Activated CD4-positive, alpha-beta T cell treated with anti-CD3 and anti-CD28 coated beads, Interleukin-2, amount 50 U/mL, for 4 hours (primary cell): ENCODE measurements at places on chromosomes 3 and 15.

DNA sequence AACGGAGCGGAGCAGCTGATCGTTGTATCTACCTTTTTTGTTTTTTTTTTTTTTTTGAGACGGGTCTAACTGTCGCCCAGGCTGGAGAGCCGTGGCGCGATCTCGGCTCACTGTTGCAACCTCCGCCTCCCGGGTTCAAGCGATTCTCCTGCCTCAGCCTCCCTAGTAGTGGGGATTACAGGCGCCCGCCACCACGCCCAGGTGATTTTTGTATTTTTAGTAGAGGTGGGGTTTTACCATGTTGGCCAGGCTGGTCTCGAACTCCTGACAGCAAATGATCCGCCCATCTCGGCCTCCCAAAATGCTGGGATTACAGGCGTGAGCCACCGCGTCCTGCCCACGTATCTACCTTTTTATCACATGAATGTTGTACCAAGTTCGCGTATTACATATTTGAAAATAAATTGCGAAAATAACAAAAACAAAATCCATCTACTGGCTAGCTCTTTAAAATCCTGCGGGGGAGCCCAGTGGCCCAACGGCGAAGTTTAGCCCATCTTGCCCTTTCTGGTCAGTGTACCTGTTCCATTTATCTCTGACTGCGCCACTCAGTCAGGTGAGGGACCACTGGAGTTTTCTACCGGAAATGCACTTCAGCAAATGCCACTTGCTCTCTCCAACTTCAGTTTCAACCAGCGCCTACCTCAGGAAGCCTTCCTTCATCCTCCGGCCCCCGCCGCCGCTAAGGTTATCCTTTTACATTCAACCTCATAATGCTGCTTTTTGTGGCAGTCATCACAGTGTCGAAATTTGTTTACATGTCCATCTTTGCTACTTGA lies 1.2 kb upstream of the EIF3J start:
- DNase-seq: no peak

DNA sequence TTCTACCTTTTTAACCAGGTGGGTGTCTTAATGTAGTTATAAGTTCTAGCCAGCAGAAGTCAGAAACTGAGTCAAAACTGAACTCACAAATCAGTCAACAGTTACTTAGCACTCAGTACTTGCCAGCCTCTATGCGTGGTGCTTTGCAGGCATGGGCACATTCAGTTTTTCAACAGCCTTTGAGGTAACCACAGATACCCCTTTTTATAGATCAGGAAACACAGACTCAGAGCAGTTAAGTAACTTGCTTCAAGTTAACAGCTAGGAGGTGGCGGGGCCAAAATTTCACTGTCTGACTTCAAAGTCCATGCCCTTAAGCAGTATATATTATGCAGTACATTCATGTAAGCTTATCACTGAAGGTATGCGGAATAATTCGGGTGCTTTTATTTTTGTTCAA lies 139.4 kb downstream of the FHIT start:
- no peak for DNase-seq

- DNase-seq: no peak
Observed at GRCh38 chr15:27573805-27574485, 525.2 kb downstream of the OCA2 start.

DNA sequence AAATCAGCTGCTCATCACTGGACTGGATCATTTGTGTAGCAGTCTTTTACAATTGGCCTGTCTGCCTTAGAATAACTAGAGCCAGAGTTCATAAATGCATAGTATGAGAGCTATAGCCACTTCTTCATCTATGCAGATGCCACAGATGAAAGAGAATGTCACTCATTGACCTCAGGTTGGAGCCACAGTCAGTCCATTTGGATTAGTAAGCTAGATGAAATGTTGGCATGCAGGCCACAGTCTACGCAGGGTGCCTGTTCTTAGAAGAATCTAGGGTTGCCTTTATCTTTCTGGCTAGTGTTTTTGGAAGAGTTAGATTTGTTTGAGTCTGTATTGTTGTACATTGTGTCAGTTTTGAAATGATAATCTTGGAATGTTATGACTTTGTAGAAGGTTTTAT lies 25.4 kb upstream of the EDEM1 start:
- DNase-seq: no peak

- no peak for DNase-seq
Observed at GRCh38 chr3:154013736-154014135, 107.5 kb upstream of the ARHGEF26 start.

GRCh38 chr3:9198899-9199335 lies 50.5 kb downstream of the SRGAP3 start:
- no peak for DNase-seq

DNA sequence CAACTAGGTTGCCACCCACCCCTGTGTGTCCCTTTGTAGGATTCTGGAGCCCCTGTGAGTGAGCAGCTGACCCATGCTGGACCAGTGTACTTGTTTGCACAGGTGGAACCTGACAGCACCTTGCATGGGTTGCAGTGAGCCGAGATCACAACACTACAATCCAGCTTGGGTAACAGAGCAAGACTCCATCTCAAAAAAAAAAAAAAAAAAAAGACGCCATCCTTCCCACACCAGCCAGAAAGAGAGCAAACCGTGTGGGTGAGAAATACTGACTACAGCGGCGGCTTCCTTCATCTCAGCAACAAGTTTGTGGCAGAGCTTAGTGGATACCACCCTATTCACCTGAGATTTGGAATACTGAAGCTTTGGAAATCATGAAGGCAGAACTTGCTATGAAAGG lies 746 bp upstream of the CD80 start:
- DNase-seq: no peak

GRCh38 chr3:144343343-144343742 lies 371.7 kb downstream of the DIPK2A start:
- DNase-seq: no peak

DNA sequence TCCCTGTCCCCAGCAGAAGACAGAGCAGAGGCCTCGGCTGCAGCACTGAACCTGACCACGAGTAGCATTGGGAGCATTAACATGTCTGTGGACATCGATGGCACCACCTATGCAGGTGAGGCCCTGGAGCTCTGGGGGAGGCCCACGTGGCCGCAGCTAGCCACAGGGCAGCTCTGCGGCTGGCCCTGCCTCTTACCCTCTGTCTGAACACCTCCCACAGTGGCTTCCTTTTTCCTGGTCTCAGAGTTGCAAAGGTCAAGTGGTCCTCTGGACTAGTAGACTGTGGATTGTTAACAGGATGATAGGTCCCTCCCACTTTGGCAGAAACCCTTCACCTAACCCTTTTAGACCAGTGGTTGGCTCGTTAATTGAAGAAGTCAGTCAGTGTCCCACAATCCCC lies 22.5 kb upstream of the CLK3 start:
- DNase-seq: no peak

DNA sequence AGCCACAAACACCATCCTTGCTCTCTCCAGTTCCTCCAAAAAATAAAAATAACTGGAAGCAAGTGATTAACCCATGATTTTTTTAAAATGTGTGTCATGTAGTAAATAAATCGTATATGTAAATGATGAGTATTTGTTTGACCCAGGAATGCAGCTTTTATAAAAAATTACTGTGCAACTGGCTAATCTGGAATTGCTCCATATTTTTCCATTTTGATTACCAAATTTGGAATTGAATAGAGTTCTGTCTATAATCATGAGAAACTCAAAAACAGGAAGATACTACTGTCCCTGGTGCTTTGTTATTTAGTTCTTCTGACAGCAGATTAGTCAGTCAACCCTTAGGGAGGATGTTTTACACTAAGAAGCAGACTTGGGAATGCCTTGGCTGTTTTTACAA lies 116.2 kb downstream of the CCNL1 start:
- no peak for DNase-seq

- DNase-seq: no peak
Observed at GRCh38 chr3:113775516-113775915, 28.7 kb downstream of the ATP6V1A start.

DNA sequence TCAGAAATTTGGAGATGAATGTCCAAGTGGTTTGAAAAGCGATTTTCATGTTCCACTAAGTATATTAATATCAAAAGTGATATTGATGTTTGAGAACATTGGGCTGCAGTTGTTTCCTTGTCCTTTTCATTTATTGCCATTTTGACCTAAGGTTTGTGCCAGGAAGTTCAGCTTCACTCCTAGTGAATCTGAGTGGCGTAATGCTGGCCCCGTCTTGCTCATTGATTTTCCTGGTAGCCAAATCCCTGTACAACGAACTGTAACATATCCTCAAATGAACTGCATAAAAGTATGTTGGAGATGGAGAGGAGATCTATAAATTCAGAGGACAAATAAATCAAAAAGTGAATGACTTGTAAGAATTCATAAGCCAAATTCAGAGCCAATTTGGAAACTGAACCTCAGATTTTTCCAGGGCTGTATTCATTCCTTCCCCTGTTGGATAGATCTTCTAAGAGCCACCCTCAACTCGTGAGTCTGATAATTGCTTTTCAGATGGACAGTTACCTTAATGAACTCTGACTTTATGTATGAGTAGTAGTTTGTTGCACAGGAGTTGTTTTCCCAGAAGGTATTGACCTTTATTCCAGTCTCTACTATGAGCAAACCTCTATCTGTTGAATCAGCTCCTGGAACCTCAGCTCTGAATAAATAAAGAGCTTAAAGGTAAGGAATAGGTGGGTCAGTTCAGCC lies 72.8 kb downstream of the ITPR1 start:
- DNase-seq: no peak
